ENCODE measurements at places on chromosomes 12 and 14. TPM values are rescaled to one million over a fixed set of nuclear protein-coding genes. Genes with fewer than 3 reads are reported as not detected.

GPR132 gene
- polyA plus RNA-seq: 1.2 TPM

TFCP2 gene
- polyA plus RNA-seq: 17.2 TPM

LRRC10 gene
- polyA plus RNA-seq: not detected

STRN3 gene
- polyA plus RNA-seq: 35.1 TPM

KIF26A gene
- 5.6 TPM for polyA plus RNA-seq

TMEM119 gene
- polyA plus RNA-seq: 17.1 TPM

LRFN5 gene
- polyA plus RNA-seq: 2.4 TPM

SMARCC2 gene
- 69.5 TPM for polyA plus RNA-seq

TAS2R9 gene
- polyA plus RNA-seq: not detected

DDX55 gene
- 13.4 TPM for polyA plus RNA-seq

VRTN gene
- polyA plus RNA-seq: 3.5 TPM

SYNDIG1L gene
- 0.21 TPM for polyA plus RNA-seq

RD3L gene
- not detected for polyA plus RNA-seq

GLT8D2 gene
- 17.3 TPM for polyA plus RNA-seq

PRIMA1 gene
- polyA plus RNA-seq: 7.3 TPM

OVCH1 gene
- 1.2 TPM for polyA plus RNA-seq

UNG gene
- polyA plus RNA-seq: 55.3 TPM

TROAP gene
- 61.7 TPM for polyA plus RNA-seq

ARHGAP5 gene
- polyA plus RNA-seq: 41.5 TPM

OR2AP1 gene
- not detected for polyA plus RNA-seq

TEDC1 gene
- polyA plus RNA-seq: 8.8 TPM

RNASE3 gene
- polyA plus RNA-seq: 1.4 TPM

PPP1R3E gene
- 39.2 TPM for polyA plus RNA-seq

ZDHHC17 gene
- polyA plus RNA-seq: 32.3 TPM

TRPV4 gene
- polyA plus RNA-seq: 2.2 TPM

PEX5 gene
- 120 TPM for polyA plus RNA-seq

PRH1 gene
- 52.2 TPM for polyA plus RNA-seq

PLEKHD1 gene
- 1.9 TPM for polyA plus RNA-seq

NAV3 gene
- polyA plus RNA-seq: 6.4 TPM

KLHDC1 gene
- polyA plus RNA-seq: 7.6 TPM

ZCCHC8 gene
- polyA plus RNA-seq: 28.8 TPM

ADAM21 gene
- polyA plus RNA-seq: 15.6 TPM

CLMN gene
- 134 TPM for polyA plus RNA-seq

CMKLR1 gene
- 9.5 TPM for polyA plus RNA-seq

PLCZ1 gene
- 62.8 TPM for polyA plus RNA-seq

ACOT4 gene
- 3.6 TPM for polyA plus RNA-seq

DLGAP5 gene
- 15.2 TPM for polyA plus RNA-seq

INSM2 gene
- 0.55 TPM for polyA plus RNA-seq

BCDIN3D gene
- polyA plus RNA-seq: 4.9 TPM

HOXC9 gene
- polyA plus RNA-seq: 2.4 TPM

ORAI1 gene
- polyA plus RNA-seq: 30.3 TPM

ERH gene
- 176 TPM for polyA plus RNA-seq

OR6C75 gene
- polyA plus RNA-seq: not detected

OTUB2 gene
- 16.8 TPM for polyA plus RNA-seq

ANO4 gene
- 2.4 TPM for polyA plus RNA-seq

GON7 gene
- 14.9 TPM for polyA plus RNA-seq

PGAM5 gene
- 37.2 TPM for polyA plus RNA-seq

CERS5 gene
- 33.5 TPM for polyA plus RNA-seq

SOAT2 gene
- polyA plus RNA-seq: 0.25 TPM

TPCN1 gene
- 33.4 TPM for polyA plus RNA-seq

PLBD1 gene
- 18.5 TPM for polyA plus RNA-seq

NFE2 gene
- polyA plus RNA-seq: 2.6 TPM

ST8SIA1 gene
- polyA plus RNA-seq: 6.5 TPM
